ENCODE measurements at places on chromosomes 1 and 21. TPM values are rescaled to one million over a fixed set of nuclear protein-coding genes. Genes with fewer than 3 reads are reported as not detected.

DNA sequence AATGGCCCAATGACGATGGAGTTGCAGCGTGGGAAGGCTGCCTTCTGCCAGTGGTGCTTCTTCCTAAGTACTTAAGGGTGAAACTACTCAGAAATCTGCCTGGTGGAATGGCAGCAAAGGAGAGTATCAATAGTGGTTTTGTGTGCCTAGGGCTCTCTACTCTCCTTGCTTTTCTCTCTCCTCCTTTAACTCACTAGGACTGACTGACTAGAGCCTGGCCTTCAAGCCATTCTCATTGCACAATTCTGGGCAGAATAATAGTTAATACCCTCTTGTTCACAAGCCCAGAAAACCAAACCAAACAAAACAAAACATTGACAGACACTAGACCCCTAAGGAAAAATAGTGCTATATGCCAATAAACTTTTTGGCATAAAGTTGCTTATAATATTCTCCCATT, 171.2 kb upstream of the PTGFR start:
- no peaks in the 10 kb centered on the region for H3K27me3 ChIP-seq
- DNase-seq: no peak
- no peak overlapping the region for H3K27ac ChIP-seq
- H3K36me3 ChIP-seq: no peaks in the 10 kb centered on the region

- DNase-seq: peak; percentile 72
- no peak overlapping the region for H3K4me3 ChIP-seq
- no peaks in the 10 kb centered on the region for H3K36me3 ChIP-seq
- no peaks in the 10 kb centered on the region for H3K27me3 ChIP-seq
- peaks cover 16% of the 10 kb centered on the region for H3K4me1 ChIP-seq
- peak overlapping the region; percentile 84 for H3K27ac ChIP-seq
Measured at GRCh38 chr1:153697191-153698019, 18.9 kb downstream of the NPR1 start.

DNA sequence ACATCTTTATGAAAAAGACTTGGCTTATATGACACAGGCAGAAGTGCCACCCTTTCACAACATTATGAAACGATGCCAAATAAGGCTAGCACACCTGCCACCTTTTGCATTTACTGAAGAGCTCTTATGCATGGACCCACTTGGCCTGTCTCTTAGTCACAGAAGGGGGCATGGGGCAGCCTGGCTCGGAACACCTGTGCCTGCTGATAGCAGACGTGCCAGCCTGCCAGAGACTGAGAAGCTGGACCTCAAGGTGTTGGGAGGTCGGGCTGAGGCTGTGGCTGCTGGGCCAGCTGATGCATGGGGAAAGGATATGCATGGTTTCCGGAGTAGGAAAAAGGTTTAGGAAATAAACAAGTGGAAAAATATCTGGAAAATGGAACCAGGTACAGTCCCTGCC, 21.5 kb downstream of the RCAN1 start:
- peaks cover 18% of the 10 kb centered on the region for H3K4me1 ChIP-seq
- H3K27ac ChIP-seq: peak overlapping the region; percentile 37
- DNase-seq: no peak
- H3K36me3 ChIP-seq: no peaks in the 10 kb centered on the region
- no peaks in the 10 kb centered on the region for H3K27me3 ChIP-seq

DNA sequence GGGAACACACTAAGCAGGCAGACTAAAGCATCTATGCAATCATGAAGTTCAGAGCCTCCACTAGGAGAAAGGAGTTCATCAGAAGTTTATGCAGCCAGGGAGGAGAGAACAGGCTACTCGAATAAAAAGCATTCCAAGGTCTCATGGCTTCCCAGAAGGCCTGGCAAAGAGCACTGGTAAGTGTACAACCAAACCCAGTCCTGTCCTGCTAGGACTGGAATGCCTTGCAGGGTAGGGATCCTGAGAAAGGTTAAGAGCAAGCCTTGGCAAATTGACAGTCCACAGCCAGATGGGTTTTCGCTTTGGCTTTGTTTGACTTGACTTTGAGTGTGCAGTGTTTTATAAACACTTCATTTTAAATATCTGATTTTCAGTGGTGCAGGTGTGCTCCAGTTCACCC, 133.6 kb upstream of the ATP1B1 start:
- H3K4me1 ChIP-seq: peaks cover 3% of the 10 kb centered on the region
- H3K27me3 ChIP-seq: no peaks in the 10 kb centered on the region
- no peak overlapping the region for H3K4me3 ChIP-seq
- DNase-seq: peak; percentile 59

- no peaks in the 10 kb centered on the region for H3K36me3 ChIP-seq
- DNase-seq: no peak
- H3K4me1 ChIP-seq: no peaks in the 10 kb centered on the region
- no peaks in the 10 kb centered on the region for H3K27me3 ChIP-seq
- no peak overlapping the region for H3K4me3 ChIP-seq
Measured at GRCh38 chr21:30434033-30434631, 4.1 kb downstream of the KRTAP13-4 start.

DNA sequence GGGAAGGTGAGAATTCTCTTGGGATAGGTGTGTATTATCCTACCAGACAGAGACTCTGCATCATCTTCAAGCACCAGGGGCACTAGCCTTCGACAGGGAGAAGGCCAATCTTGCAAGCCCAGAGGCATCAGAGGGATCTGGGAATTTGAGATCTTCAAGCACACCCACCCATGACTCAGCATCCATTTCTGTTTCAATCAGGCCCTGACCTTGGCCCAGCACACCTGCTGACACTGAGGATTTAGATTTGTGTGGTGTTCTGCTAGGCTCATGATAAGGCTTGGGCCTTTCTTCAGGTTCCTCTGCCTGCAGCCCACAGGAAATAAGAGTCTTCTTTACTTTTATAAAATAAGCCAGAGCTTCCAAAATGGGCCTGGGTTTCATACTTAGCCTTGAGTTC, 6.6 kb upstream of the PCP4 start:
- DNase-seq: no peak
- H3K27ac ChIP-seq: no peak overlapping the region
- H3K4me3 ChIP-seq: no peak overlapping the region
- no peaks in the 10 kb centered on the region for H3K4me1 ChIP-seq
- H3K27me3 ChIP-seq: no peaks in the 10 kb centered on the region

DNA sequence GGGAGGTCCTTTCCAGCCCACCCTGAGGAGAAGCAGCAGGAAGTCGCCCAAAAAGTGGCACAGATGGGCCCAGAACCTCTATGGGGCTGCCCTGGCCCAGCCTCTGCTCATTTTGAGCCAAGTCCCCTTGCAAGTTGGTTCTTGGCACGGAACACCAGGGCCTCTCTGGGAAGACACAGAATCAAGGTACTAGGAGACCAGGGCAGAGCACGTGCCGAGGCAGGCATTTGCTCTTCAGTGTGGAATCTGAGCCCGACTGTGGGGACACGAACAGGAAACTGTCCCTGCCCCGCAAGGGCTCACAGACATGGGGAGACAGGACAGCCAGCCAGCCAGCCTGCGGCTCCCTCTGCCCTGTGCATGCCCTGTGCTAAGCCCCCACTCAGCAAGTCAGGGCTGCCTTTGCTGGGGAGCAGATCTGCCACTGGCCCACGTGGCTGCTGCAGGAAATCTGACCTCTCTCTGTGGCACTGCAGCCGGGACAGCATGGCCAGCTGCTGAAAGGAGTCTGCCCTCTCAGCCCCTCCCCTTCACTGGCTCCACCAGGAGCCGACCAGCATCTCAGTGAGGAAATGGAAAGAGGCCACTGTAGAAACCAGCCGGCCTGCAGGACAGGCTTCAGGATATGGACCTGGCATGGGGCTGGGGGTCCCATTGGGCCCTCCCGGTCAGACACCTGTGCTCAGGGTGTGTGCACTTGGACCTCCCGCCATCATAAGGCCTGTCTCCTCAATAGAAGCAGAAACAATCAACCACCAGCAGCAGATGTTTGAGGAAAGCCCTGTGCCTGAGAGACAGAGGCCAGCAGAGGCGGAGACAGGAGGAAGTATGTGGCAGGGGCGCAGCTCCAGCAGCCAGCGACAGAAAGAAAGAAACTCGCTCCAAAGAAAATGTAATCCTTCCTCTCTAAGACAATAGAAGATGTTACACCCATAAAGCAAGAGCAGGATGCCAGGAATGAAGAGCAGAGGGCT, 3.7 kb downstream of the ARHGEF16 start:
- DNase-seq: no peak
- no peak overlapping the region for H3K27ac ChIP-seq
- peaks cover 4% of the 10 kb centered on the region for H3K4me1 ChIP-seq

DNA sequence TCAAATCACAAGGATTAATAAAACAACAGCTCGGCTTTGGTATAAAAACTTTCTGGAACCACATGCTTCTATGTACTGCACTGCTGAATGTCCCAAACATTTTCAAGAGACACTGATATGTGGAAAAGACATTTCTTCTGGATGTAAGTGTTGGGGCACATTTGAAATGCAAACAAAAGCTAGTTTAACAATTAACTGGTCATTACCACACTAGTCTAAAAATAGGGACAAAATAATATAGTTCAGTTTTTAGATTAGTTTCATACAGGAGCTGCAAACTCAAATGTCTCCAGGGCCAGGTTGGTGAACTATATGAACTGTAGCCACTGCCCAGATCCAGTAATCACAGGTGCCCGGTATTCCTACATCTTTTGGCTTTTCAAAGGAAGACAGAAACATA, 3.2 kb downstream of the IL23R start:
- no peaks in the 10 kb centered on the region for H3K36me3 ChIP-seq
- DNase-seq: no peak
- no peaks in the 10 kb centered on the region for H3K4me1 ChIP-seq
- H3K4me3 ChIP-seq: no peak overlapping the region
- no peak overlapping the region for H3K27ac ChIP-seq

GRCh38 chr1:192462616-192463015, 113.0 kb upstream of the RGS1 start:
- no peak overlapping the region for H3K4me3 ChIP-seq
- H3K27me3 ChIP-seq: no peaks in the 10 kb centered on the region
- H3K36me3 ChIP-seq: no peaks in the 10 kb centered on the region
- no peaks in the 10 kb centered on the region for H3K4me1 ChIP-seq
- H3K27ac ChIP-seq: no peak overlapping the region

CLDN19 gene
- not detected for total RNA-seq

CYP4Z1 gene
- total RNA-seq: 2.1 TPM

DCST1 gene
- total RNA-seq: not detected

SCCPDH gene
- total RNA-seq: 23.4 TPM

VSIG8 gene
- total RNA-seq: not detected

SEMA4A gene
- total RNA-seq: 30.7 TPM

PGBD5 gene
- total RNA-seq: 5.1 TPM

C1orf185 gene
- total RNA-seq: not detected

All from upper lobe of right lung (tissue), 1 donor.